ENCODE measurements at places on chromosomes 2 and 18.

DNA sequence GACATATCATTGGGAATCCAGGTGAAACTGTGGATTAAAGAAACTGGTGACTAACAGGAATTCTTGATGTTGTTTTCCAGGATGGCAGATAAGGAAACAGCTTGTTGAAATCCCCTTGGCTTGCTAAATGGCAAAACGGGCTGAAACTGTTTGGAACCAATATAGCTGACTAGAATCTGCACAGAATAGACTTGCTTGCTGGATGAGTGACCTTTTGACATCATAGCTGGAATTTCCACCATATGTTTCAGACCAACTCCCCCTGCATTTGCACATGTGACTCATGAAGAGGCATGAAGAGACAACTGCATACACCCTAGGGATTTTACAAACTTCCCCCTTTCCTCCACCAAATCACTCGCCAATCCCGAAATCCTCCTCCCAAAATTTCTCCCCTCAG is 87.7 kb upstream of the LYPD1 start:
- no peak for DNase-seq

DNA sequence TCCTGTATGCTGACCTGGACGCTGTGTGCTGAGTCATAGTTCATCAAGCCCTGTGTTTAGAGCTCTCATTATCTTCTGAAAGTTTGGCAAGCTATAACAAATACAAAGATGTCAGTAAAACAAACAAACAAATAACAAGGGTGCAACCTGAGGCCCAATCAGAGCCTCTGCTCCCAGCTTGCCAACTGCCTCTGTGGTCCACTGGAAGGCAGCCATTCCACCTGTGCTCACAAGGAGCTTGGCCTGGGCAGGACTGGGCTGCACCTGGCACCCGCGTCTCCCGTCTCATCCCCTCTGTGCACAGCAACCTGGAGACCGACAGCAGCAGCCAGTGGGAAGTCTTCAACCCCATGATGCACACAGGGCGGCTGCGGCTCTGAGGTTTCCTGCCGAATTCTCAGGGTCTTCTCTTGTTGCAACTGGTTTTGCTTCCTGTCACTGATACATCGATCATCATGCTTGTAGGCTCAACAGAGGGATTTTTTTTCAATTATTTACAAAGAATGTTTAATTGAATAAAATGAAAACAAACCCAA is 97.8 kb downstream of the TMEM18 start:
- DNase-seq: no peak

DNA sequence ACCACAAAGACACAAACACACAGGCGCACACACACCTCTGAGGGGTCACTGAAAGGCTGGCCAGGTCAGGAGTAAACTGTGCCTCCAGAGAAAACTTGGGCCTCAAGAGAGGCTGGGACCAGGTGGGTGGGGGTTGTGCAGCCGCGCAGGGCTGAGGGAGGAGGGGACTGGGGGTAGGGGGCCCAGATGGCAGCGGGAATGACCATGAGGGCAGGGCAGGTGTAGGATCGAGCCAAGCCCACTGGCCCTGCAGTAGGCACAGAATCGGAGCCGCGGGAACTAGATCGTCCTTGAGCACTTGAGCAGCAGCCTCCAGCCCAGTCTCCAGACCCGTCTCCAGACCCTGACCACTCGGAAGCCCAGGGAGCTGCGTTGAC is 36.8 kb downstream of the ANKMY1 start:
- no peak for DNase-seq

DNA sequence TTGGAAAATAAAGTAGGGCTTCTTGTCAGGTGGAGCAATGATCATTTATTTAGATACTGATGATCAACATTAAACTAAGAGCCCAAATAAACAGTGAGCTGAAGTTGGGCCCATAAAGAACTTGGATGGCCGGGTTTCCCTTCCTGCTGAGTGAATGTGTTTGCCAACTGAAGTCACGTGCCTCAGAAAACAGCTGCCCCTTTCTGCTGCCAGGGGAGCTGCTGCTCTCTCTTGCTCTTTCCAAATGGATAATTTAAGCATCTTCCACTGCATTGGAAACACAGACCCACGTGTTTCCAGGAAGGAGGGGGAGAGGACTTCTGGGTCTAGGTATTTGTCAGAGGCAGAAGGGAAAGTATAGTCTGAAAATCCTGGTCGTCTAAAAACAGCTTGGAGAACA is 22.9 kb upstream of the NCKAP5 start:
- DNase-seq: no peak

- no peak for DNase-seq
Measured at GRCh38 chr2:16440898-16441297, 224.7 kb downstream of the CYRIA start.

DNA sequence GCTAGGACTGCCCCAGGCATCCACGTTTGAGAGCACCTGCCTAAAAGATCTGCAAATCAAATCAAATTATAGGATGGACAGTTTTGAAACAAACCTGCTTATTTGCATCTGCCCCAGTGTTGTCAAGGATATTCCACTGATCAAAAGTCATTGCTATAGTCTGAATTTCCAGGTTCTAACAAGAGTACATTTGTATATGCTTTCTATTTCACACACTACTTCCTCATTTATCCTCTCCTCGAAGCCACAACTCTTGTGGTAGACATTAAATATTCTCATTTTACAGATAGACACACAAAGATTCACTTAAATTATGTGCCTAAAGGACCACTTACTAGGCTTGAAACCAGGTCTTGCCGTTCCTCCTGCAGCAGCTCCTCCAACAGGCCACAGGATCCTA is 11.9 kb upstream of the TET3 start:
- no peak for DNase-seq

GRCh38 chr2:129709001-129709955 is 270.2 kb upstream of the RAB6C start:
- DNase-seq: no peak

GRCh38 chr2:44620189-44620990 is 258.6 kb downstream of the CAMKMT start:
- DNase-seq: no peak

- DNase-seq: no peak
Measured at GRCh38 chr2:98448441-98449145, 3.9 kb downstream of the INPP4A start.

DNA sequence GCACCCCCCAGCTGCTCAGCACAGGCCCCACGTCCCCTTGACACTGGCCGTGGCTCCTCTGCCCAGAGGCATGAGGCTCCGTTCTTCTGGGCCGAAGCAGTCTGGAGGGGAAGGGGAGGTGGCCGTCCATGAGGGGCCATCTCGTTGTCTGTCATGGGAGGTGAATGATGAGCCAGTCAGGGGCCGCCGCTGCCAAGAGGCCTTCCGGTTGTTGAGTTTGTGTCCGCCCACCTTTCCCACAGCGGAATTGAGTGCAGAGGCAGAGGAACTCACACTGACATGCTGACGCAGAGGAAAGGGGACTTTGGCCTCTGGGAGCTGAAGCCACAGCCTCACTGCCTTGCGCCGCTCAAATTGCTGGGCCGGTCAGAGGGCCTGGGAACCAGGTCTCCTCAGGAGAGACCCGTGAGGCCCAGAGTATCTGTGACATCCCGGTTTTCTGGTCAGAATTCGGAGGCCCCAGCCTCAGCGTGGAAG is 268.4 kb downstream of the ATAD2B start:
- DNase-seq: no peak

GRCh38 chr2:205539603-205540002 is 142.7 kb upstream of the NRP2 start:
- no peak for DNase-seq

- DNase-seq: no peak
Measured at GRCh38 chr2:30152385-30152784, 5.6 kb downstream of the YPEL5 start.

GRCh38 chr2:36667931-36668330 is 28.6 kb upstream of the VIT start:
- DNase-seq: no peak

GRCh38 chr18:44187090-44187489 is 493.6 kb upstream of the SETBP1 start:
- no peak for DNase-seq

All from thoracic aorta (tissue), 2 donors.